ENCODE measurements at places on chromosomes 7 and 10.

DNA sequence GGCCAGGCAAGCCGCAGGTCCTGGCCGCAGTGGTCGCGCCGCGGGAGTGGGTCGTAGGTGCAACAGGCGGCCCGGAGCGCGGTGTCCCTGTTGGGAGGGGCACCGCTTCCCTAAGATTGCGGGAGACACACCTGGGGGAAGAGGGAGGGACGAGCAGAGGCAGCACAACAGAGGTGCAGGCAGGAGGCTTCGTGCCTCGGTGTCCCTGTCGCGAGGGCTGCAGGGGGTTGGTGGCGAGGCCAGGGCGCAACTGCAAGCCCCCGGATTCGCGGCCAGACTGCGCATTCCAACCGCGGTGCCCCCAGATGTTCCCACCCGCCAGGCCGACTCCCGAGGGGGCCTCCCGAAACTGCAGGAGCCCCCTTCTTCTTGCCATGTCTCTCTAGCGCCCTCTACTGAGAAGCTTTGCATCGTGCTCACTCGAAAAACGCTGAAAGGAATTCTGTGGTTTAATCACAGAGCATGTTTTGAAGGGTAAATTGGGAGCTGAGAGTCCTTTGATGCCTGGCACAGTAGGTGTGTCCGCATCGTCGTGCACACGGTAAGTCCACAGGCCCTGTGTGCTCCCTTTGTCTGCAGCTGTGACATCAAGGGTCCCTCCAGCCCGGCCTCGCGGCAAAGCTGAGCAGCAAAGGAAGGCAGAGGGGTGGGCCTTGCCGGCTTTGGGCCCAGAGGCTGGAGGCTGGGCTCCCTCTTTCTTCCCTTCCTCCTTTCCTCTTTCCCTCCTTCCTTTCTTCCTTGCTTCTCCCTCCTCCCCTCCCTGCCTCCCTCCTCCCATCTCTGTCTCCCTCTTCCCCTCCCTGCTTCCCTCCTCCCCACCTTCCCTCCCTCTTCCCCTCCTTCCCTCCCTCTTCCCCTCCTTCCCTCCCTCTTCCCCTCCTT, 6.2 kb upstream of the MBL2 start:
- DNase-seq, result no peak

- DNase-seq, result no peak
Observed at GRCh38 chr7:767941-768731, 41.1 kb upstream of the PRKAR1B start.

GRCh38 chr7:36287371-36288241, 102.1 kb upstream of the ANLN start:
- DNase-seq, result no peak

DNA sequence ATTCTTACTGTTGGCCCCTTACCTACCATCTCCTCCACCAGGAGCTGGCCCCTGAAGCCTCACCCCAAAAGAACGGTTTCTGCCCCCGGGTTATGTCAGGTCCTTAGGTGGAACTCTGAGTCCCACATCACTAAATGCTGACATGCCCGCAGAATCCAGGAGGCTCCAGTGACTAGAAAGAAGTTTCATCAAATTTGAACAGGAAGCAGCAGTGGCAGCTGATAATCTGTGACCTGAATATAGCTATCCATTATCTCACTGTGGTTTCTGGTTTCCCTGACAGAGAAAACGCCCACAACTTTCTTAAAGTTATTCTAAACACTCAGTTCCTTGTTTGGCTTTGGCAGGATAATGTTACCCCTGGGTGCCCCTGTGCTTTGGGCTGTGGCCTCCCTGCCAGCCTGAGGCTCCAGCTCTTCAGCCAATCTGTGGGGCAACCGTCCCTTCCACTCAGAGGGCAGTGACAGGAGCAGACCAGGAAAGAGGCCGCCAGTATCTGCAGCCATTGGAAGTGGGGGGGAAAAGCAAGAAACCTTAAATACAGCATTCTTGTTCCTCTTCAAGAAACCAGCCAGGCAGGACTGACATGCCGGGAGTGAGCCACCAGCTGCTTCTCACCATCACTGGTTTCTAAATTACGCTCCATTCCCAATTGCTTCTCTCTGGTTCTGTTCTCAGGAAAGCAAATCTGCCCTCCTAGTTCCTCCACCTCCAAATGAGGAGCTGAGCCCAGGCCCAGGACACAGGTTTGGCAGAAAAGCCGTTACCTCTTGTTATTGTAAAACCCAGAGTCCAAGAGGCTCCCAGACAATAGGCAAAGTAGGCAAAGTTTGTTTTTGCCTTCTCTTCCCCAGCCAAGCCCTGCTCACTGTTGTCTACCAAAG, 41.2 kb upstream of the VCL start:
- DNase-seq, result no peak

DNA sequence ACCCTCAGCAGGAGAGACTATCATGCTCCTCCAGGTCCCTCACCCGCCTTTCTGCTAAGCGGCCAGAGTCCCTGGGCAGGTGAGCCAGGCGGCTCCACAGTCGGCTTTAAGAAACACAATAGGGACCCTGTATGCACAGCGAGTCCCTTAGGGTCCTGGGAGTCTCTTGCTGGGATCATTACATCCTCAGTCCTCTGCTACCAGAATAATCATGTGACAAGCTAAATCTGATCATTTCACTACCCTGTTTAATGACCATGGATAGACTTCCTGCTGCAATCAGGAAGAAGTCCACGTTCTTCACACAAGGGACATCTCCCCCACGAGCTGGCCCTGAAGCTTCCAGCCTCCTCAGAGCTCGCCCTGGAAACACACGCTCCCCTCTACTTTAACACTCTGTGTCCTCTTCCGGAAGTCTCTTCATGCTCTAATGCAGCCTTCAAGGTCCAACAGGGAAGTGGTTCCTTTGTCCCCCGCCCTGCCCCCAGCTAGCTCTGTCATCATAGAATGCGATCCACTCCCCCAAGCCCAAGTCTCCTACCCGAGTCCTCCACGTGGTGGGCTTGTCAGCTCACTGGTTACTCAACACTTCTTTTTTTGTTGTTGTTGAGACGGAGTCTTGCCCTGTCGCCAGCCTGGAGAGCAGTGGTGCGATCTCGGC, 101.5 kb downstream of the RNF216 start:
- no peak for DNase-seq

DNA sequence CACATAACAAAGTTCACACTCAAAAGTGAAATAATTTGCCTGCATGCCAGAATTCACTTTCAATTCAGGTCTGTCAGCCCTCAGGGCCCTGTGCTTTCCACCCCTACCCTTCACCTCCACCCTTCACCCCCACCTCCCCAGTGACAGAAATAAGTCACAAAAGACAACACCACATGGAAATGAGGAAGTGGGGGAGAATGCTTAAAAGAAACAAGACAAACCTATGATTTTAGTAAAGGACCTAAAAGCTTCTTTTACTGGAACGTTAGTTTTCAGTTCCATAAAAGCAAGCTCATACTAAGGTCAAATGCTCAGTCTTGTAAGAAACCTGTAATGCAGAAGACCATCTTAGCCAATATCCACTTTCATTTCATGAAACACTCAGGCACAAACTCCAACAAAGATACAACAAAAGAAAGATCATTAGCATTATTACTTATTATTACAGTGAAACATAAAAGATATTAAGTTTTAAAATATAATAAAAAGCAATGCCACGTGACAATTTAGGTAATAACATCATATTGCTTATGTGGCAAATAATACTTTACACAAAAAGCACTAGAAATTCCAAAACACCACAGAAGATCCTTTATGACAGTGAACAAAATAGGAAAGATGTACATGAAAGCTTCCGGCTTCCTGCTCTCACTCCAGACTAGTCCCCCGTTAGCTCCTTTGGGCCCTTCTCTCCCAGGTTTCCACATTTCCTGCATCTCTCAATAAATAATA, 112.1 kb downstream of the LMBR1 start:
- no peak for DNase-seq

DNA sequence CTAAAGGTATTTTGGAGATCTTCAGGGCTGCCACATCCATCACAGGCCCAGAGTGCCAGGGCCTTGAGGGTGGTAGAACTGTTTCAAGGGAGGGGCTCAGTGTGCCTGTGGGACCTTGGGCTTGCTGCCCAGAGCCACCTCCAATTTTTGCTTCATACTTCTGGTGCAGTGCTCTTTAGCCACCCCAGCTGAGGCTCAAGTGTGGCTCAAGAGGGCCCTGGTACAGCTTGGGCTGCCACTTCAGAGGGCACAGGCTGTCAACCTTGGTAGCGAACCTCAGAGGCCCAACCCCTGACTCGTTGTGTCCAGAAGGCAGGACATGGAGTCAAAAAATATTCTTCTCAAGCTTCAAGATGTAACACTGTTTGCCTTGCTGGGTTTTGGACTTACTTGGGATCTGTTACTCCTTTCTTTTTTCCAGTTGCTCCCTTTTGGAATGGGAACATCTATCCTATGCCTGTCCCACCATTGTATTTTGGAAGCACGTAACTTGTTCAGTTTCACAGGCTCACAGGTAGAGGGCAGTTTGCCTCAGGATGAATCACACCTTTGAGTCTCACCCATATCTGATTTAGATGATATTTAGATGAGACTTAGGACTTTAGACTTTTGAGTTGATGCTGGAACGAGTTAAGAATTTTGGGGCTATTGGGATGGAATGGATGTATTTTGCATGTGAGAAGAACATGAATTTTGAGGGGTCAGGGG, 224.8 kb downstream of the RPS24 start:
- DNase-seq, result no peak

DNA sequence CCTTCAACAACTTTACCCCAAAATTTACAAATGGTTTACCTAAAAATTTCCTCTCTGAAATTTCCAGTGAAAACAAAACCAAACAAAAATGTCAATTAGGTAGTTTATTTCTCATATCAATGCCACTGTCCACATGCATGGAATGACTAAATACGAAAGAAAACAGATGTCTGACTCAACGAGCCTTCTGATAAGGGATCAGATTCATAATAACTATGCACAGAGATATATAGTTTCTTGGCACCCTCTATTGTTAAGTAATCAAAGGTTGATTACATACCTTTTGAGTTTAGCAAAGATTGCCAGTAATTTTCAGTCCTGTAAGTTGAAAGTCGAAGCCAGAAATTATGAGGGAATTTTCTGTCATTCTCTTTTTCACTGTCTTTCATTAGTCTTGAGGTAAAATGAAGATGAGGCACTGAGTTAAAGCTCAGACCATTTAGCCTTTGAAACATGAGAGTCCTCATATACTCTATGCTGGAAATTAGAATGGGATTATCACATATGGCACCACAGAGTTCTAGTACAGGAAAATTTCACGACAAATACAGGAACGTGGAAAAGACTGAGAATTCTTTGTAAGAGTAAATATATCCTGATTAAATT, 519.1 kb upstream of the ANKRD30A start:
- no peak for DNase-seq

Data from SJSA1 (cell line).